Endothelial cell of coronary artery (primary cell): ENCODE measurements at places on chromosomes 1 and 21. TPM values are rescaled to one million over a fixed set of nuclear protein-coding genes. Genes with fewer than 3 reads are reported as not detected.

ANGPTL1 gene
- under 0.01 and 1.1 TPM in 2 replicates for total RNA-seq

RNF186 gene
- not detected in 2 replicates for total RNA-seq

RAP1GAP gene
- 0.09 and 0.18 TPM in 2 replicates for total RNA-seq

SYF2 gene
- 34.7 and 36.5 TPM in 2 replicates for total RNA-seq

HES4 gene
- 17.0 and 31.4 TPM in 2 replicates for total RNA-seq
